ENCODE measurements at places on chromosomes 6 and 20.

DNA sequence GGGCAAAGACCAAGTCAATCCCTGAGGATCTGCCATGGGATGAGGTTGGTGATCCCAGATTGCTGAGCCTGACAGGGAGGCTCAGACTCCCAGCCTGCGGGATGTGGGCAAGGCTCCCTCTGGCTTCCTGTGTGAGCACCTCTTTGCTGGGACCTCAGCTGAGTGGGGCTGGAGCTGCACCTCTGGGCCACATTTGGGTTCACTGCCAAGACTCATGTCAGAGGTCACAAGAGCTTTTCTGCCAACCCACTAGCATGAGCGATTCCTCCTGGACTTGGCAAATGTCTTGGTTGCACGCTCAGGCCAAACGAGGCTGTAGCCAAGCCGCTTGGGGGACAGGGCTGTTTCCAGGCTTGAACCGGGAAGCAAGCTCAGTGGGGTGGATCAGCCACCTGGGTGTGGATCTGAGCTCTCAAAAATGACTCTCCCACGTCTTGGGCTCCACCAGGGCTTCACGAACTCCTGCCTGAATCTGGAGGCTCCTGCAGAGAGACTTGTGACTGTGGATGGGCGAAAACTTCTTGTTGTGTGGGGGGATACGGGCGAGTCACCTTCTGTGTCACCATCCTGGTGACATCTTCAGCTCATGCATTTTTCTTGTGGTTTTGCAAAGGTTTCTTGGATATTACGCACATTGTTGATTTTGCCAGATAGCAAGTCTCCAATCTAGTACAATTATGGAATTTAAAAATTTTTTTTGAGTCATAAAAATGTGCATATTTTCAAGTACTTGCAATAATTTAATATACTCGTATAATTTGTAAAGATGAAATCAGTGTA is 359.5 kb downstream of the CDH4 start:
- no peak for ATAC-seq

DNA sequence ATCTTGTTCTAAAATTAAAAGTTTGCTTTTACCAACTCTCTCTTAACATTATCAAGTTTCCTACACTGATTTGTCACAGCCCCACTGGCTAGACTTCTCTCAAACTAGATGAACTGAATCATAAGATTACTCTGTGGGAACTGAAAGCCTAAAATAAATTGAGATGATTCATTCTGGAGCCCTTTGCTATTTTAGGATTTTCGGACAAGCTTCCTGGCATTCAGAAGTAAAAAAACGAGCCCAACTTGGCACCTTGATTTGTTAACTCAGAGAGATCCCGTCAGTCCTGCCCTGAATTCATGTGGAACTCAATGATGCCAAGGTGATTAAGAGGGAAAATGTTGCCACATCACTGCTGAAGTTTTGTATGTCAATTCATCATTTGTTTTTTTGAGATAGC is 122.0 kb upstream of the NRSN1 start:
- no peak for ATAC-seq

GRCh38 chr6:163375361-163375760 is 39.2 kb upstream of the QKI start:
- ATAC-seq: no peak

DNA sequence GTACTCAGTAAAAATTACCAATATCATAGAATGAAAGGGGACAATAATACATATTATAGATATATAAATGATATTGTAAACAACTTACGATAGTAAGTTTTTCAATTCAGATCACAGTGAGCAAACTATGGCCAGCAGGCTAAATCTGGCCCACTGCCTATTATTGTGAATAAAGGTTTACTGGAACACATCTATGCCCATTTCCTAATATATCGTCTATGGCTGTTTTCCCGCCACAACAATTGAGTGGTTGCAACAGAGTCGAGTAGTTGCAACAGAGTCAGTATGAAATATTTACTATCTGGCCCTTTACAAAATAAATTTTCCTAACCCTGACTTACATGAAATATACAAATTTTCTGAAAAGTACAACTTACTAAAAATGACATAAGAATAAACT is 297.3 kb upstream of the KCNQ5 start:
- ATAC-seq: no peak

DNA sequence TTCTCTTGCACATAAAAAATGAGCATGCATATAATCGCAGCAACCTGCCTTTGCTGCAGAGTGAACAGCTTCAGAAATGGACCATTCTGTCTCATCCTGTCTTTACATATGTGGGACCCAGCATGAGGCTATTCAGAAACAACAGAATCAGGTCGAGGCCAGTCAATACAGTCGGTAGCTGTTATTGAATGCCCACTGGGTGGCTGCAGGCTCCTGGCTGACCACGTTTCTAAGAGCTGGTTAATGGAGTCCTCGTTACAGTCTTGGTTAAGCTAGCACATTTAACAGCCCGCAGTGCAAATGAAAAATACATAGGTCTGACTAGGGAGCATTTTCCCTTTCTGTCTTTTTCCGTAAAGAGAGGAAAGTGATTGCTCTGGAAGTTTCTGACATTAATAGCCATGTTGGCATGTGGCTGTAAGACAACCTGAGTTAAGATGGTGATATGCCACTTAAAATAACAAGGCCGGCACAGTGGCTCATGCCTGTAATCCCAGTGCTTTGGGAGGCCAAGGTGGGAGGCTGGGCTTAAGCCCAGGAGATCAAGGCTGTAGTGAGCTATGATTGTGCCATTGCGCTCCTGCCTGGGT is 75.0 kb downstream of the SHLD1 start:
- ATAC-seq: no peak

GRCh38 chr6:11682561-11682975 is 96.0 kb downstream of the ADTRP start:
- ATAC-seq: no peak

DNA sequence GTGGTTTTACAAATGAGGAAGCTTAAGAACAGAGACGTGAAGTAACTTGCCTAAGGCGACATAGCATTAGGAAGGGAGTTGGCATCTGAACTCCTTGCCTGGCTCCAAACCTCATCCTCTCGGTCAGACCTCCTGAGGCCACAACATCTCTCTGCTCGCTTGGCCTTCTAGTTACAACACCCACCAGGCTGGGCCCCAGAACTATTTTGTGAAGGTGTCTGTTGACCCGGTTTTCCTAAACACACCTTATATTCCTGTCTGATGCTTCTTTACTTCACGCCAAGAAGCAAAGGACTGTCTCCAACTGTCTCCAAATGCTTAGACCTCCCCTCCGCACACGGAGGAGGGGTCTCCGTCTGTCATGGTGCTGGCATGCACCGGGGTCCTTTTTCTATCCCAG is 326.6 kb downstream of the THBS2 start:
- ATAC-seq: no peak

DNA sequence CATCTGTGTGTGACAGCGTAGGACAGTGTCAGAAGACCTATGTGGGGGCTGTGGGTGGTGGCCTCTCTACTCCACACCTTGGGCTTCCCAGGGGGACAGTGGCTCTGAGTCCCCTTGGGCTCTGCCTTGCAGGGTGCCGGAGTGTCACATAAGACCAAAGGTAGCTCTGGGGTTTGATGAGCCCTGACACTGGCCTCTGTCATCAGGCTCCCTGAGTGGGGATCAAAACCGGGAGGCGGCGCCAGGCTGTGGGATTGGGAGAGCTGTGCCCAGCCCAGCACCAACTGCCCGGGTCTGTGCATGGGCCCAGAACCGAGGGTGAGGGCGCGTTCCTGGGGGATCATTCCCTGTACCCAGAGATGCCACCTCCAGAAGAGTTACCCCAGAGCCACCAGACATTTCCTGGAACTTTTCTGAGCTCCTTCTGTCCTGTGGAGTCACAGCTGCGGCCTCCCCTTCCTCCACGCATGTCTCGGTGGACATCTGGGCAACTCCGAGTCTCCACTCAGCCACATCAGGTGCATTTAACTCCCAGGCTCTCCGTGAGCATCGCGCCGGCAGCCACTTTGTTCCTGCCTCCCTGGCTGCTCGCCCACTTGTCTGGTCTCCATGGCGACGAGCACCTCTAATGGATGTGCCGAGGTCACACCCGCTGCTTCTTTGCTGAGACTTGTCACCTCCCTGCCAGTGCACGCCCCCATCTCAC is 94.7 kb downstream of the TMEM242 start:
- no peak for ATAC-seq

- peak; percentile 3 for ATAC-seq
Measured at GRCh38 chr6:42049948-42050296, 402 bp upstream of the TAF8 start.

DNA sequence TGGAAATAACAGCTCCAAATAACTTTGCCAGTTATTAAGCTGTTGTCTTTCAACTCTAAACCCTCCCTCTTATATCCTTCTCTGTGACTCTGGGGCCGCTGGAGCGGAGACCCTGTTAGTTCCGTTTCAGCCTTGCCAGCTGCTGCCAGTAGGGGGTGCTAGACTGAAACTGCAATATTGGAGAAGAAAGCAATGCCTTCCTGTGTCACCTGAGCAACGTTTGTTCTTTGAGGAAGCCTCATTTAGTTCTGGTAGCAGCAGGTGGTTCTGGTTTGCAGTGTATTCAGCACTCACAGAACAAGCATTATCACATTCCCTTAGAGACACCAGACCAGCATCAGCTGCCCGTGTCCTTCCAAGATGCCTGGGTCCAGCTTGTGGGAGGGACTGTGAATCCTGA is 22.9 kb upstream of the JAG1 start:
- ATAC-seq: no peak

DNA sequence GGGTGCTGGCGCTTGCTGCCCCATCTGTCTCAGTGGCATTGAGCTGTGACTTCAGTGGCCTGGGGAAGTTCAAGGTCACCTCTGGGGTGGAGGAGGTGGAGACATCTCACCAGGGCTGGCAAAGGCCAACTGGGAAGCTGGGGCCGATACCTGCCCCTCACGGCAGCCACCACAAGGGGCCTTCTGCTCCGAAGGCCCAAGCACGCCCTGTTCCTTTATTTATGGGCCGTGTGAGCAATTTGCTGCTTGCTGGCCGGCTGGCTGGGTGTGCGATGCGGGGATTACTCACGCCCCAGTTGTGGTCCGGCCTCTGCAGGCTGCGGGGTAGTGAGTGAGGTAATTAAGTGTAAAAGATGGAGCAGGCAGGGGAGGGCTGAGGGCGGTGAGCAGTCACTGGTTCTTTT is 13.2 kb upstream of the SCRT2 start:
- no peak for ATAC-seq

GRCh38 chr6:152748843-152749242 is 1.8 kb upstream of the VIP start:
- no peak for ATAC-seq

- no peak for ATAC-seq
Measured at GRCh38 chr6:145003145-145003544, 718.0 kb downstream of the UTRN start.

- ATAC-seq: no peak
Measured at GRCh38 chr6:87900160-87900698, 147.4 kb upstream of the SPACA1 start.

DNA sequence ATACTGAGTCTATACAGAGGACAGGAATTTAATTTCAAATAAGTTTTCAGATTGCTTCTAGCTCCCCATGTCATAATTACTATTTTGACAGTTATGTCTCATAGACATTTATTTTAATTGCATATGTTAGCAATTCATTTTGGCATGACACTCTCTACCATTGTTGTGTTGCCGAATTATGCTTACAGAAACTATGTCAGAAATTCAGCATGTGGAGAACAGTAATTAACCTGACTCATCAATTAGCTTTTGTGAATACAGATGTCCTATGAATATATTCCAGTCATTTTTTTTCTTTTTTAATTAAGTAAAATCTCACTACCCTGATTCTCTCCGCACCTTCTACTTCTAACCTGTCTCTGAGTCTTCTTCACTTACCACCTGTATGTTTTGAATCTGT is 105.1 kb downstream of the NKAIN2 start:
- no peak for ATAC-seq

DNA sequence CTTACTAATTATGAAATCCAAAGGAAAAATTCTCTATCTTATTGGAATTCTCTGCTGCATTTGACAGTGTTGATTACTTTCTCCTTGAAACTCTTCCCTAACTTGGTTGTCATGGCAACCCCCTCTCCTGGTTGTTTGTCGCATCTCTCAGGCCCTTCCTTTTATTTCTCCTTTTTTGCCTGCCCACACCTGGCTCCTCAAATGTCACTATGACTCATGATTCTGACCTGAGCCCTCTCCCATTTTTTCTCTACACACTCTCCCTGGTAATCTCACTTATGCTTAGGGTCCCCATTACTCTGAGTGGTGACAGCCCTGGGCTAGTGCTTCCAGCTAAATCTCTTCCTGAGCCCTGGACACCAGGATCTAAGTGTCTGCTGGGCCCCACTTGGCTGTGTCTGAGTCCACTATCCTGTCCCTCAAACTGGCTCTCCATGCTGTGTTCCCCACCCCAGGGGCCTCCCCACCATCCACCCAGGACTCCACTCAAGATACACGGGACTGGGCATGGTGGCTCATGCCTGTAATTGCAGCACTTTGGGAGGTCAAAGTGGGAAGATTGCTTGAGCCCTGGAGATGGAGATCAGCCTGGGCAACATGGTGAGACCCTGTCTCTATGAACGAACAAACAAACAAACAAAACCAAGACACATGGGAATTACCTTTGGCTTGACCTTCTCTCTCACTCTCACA is 16.5 kb upstream of the NNAT start:
- ATAC-seq: no peak

All from activated CD4-positive, CD25-positive, alpha-beta regulatory T cell treated with anti-CD3 and anti-CD28 coated beads, Interleukin-2, amount 50 U/mL, for 24 hours (primary cell).